Stimulated activated CD8-positive, alpha-beta memory T cell treated with anti-CD3 and anti-CD28 coated beads, Interleukin-2, amount 100 ng/mL, for 1 hour (primary cell): ENCODE measurements at places on chromosomes 3 and 15.

- DNase-seq, result no peak
These were observed 11.3 kb downstream of the QTRT2 start for GRCh38 chr3:114067804-114068203.

DNA sequence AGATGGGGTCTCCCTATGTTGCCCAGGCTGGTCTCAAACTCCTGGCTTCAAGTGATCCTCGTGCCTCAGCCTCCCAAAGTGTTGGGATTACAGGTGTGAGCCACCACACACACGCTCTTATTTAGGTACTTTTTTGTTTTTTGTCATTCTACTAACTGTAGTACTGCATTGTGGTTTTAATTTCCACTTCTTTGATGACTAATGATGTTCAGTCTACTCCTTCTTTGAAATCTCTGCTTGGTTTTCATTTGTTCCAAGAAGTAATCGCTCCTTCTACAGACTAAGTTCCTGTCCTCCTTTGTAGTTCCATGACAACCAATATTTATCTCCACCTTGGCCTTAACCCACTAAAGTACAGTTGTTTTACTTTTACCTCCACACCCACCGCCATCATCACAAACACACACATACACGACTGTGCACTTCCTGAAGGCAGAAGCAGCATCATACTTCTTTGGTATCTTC, 529 bp upstream of the DLEC1 start:
- peak; percentile 9 for DNase-seq

DNA sequence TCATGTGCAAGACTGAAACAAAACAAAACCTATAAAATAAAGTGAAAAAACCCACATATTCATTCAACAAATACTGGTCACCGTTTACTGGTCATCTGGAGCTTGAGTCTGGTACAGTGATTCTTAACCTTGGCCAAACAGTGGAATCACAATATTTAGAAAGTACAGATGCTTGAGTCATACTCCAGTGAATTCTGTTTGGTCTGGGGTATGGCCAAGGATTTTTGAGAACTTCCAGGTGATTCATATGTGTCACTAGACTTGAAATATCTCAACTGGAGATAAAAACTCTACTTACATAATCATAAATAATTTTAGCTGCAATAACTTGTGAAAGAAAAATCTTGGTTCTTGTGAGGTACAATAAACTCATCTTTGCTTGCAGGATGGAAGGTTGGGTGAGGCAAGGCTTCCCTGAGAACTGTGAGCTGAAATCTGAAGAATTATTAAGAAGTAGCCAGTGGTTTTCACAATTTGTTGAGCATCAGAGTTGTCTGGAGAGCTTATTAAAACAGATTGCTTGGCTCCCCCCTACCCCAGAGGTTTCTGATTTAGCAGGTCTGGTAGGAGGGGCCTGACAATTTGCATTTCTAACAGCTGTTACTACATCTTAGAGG, 9.6 kb downstream of the NEK11 start:
- no peak for DNase-seq

GRCh38 chr3:22361521-22361920, 610.5 kb upstream of the ZNF385D start:
- DNase-seq, result no peak

DNA sequence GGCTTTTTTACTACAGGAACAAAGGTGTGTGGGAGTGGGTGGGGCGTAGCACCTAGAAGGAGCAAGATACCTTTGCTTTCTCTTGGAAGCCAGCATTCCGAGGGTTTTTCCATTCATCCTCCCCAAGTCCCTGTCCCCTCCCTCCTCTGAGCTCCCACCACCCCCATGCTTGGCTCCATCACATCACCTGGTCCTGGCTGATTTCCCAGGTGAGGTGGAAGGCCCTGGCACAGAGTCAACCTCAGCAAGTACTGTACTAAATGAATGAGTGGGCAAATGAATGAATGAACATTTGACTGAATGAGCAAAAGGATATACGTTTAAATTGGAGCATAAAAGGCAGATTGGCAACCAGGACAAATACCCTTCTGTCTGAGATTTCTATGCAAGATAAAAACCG, 45.4 kb downstream of the DZIP1L start:
- no peak for DNase-seq

DNA sequence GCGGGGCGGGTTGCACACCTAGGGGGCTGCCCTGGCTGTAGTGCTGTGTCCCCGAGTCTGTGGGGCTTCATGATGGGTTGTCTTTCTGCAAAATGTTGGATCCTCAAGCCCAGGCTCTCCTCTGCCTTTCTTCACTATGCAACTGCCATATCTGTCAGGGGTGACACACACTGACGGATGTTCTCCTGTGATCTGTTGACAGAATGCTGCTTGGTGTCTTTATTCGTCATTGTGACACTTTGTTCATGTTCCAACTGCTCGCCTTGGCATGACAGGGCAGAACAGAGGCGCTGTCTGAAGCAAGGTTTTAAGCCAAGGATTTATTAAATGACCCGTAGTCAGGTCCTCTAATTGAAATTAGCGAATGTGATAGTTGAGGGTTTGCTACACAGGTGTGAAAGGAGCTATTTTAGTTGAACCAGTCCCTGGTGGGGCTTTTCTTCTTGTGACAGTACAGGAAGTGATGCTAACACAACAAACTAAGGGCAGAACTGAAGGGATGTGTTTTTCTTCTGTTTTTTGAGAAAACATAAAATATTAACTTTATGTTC, 173.4 kb downstream of the MCTP2 start:
- no peak for DNase-seq

DNA sequence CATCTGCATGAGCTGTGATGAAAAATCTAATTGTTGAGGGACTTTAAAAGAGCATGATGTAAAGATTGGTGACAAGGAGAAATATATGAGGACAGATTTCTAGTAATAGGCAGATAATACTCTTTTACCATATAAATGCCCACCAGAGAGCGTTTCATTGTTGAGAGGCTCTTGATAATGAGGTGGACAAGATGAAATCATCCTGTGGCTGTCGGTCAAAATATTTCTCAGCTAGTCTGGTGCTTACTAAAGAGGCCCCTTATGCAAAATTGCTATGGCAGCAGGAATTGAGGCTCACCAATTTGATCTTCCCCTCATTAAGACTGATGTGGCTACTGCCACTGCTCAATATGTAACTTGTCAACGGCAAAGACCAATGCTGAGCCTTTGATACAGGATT, 225.0 kb upstream of the RASGRP1 start:
- DNase-seq, result no peak

GRCh38 chr3:131053043-131053859, 26.6 kb downstream of the NEK11 start:
- DNase-seq, result no peak

DNA sequence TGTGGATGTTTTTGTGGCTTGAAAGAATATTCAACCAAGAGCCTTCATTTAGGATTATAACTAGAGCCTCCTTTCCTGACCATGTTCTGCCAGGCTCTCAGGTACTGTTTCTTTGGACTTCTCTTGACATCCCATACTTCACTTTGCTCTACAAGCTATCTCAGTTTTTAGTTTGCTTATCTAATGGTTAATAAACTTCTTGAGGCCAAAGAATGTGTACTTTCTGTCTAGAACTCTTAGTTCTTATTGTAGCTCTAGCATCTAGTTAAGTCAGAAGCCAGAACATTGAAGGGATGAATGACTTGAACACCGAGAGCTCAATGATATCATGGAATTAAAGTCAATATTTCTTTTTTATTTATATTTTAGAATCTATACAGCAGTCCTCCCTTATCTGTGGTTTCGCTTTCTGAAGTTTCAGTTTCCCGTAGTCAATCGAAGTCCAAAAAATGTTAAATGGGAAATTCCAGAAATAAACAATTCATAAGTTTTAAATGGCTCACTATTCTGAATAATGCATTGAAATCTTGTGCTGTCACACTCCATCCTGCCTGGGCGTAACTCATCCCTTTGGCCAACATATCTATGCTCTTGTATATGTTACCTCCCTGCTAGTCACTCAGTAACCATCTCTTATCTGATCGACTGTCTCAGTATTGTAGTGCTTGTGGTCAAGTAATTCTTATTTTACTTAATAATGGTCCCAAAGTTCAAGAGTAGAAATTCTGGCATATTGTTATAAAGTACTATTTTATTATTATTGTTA, 368.6 kb upstream of the RBMS3 start:
- DNase-seq, result no peak

- no peak for DNase-seq
These were observed 1.2 kb downstream of the MECOM start for GRCh38 chr3:169662132-169662842.

- no peak for DNase-seq
These were observed 56.0 kb downstream of the CLEC3B start for GRCh38 chr3:45082142-45082538.

DNA sequence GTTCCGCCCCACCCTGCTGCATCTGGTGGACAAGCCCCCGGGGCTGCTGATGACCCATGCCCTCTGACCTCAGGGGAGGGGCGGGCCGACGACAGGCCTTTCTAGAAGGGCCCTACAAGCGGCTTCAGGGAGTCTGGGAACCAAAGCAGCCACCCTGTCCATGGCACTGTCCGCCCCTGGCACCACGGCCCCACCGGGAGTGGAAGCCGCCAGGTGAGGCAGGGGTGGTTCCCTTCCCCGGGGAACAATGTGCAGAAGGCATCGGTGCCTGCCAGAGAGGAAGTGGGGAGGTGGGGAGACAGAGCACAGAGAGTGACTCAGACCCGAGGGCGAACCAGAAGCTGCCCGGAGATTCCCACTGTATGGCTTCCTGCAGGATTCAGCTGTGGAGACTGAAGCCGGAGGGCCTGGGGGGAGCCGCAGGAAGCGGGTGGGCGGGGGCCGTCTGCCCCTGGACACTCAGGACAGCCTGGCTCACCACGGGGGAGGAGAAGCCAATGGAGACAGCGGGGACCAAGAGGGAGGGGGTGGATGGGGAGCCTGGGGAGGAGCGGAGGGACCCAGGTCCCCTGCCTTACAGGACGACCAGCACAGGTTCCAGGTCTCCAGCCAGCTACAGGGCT, 134.0 kb downstream of the TPRA1 start:
- DNase-seq, result no peak

DNA sequence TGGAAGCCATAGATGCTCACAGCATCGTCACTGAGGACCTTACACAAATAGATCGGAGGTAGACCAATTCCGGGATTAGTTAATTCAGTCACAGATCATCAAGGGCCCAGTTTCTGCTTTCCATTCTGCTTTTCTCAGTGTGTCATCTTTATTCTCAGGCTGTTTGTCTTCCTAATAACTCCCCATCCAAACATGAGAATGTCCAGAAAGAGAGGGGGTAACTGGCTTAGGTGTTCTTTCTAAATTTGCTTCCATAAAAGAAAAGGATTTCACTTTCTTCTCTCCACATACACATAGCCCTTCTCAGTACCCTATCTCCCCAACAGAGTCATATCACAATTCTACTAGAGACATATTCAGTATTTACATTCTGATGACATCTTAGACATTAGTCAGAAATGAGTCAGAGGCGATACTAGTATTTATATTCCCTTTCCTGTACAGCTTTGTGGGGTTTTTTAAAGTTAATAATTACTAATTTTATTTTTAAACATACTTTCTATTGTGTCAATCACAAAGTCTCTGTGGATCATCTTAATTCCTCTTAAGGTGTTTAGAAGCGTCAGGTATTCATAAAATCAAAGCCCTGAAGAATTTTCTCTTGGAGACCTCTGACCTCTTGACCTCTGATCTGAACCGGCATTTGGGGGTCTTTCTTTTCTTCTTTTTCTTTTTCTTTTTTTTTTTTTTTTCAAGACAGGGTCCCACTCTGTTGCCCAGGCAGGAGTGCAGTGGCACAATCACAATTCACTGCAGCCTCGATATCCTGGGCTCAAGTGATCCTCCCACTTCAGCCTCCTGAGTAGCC, 24.3 kb upstream of the IL12A start:
- DNase-seq, result no peak

- DNase-seq, result no peak
These were observed 40.3 kb downstream of the THSD4 start for GRCh38 chr15:71155534-71155933.

DNA sequence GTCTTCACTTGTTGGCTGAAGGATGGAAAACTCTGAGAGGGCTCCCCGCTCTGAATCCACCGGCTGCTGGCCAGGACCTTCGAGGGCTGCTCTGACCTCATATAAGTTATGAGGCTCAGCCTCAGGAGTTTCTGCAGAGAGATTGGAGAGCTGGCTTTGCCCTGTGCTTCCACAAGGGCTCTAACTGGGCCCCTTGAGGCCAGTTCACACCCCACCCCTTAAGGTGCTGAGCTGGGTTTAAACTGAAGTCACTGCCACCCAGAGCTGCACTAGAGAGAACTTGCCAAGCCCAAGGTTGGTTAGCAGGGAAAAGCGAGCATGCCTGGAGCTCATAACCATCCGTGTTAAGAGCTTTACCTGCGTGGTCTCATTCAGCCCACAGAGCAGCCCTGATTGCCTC, 2.8 kb upstream of the CCDC33 start:
- no peak for DNase-seq

- DNase-seq, result no peak
These were observed 1076.1 kb downstream of the AGBL1 start for GRCh38 chr15:87155771-87156170.

DNA sequence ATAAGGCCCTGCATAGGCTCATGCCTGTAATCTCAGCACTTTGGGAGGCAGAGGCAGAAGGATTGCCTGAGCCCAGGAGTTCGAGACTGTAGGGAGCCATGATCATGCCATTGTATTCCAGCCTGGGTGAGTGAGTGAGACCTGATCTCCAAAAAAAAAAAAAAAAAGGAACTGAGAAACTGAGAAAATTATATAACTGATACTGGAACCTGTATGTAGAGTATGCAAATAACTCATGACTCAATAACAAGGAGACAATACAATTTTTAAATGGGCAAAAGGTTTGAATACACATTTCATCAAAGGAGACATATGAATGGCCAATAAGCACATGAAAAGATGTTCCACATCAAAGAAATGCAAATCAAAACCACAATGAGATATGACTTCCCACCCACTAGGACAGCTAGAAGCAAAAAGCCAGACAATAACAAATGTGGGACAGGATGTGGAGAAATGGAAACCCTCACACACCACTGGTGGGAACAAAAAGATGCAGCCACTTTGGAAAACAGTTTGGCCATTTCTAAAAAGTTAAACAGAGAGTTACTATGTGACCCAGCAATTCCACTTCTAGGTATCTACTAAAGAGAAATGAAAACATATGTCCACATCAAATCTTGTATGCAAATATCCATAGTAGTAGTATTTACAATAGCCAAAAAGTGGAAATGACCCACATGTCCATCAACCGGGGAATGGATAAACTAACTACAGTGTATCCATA, 70.7 kb downstream of the IQSEC1 start:
- no peak for DNase-seq
